ENCODE measurements at places on chromosomes 1 and 21. TPM values are rescaled to one million over a fixed set of nuclear protein-coding genes. Genes with fewer than 3 reads are reported as not detected.

DNA sequence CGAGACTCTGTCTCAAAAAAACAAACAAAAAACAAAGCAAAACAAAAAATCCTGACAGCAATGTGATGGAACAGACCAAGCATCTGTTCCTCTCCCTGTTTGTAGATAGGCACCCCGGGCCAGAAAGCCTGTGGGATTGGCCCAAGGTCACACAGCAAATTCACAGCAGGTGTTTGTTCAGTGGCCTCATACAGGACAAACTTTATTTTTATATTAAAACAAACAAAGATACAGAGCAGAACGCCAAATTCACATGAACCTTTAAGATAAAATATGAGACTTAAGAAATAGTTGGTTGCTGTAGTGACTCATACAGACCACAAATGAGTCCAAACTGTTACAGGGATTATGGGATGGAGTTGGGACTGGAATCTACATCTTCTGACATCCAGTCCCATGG is 2.3 kb upstream of the CELA2A start:
- no peak for DNase-seq

- DNase-seq: no peak
These were observed 198.8 kb upstream of the C8B start for GRCh38 chr1:57164584-57164983.

- DNase-seq: no peak
These were observed 270.6 kb downstream of the NFIA start for GRCh38 chr1:61352845-61353435.

- no peak for DNase-seq
These were observed 712 bp downstream of the DEGS1 start for GRCh38 chr1:224183591-224184312.

- no peak for DNase-seq
These were observed 67.1 kb downstream of the ADARB1 start for GRCh38 chr21:45141507-45141906.

- no peak for DNase-seq
These were observed 221.9 kb upstream of the DMRTA2 start for GRCh38 chr1:50645139-50645538.

GRCh38 chr1:205543351-205544301 is 39.2 kb downstream of the CDK18 start:
- DNase-seq: peak; percentile 76

GRCh38 chr1:15065736-15066135 is 87.8 kb upstream of the TMEM51 start:
- DNase-seq: no peak

DNA sequence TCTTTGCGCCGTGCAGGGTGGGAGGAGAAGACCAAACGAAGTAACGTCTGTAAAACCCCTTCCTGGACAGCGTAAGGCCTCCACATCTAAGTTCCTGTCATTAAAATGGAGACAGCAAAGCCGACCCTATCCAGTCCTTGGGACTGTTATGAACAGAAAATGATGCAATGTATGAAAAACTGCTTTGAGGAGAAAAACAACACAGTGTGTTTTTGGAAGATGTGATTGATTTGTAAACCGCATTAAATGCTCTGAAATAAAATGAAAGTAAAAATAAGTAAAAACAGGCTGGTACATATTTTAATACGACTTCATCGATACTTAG is 827 bp upstream of the URB1 start:
- no peak for DNase-seq

DNA sequence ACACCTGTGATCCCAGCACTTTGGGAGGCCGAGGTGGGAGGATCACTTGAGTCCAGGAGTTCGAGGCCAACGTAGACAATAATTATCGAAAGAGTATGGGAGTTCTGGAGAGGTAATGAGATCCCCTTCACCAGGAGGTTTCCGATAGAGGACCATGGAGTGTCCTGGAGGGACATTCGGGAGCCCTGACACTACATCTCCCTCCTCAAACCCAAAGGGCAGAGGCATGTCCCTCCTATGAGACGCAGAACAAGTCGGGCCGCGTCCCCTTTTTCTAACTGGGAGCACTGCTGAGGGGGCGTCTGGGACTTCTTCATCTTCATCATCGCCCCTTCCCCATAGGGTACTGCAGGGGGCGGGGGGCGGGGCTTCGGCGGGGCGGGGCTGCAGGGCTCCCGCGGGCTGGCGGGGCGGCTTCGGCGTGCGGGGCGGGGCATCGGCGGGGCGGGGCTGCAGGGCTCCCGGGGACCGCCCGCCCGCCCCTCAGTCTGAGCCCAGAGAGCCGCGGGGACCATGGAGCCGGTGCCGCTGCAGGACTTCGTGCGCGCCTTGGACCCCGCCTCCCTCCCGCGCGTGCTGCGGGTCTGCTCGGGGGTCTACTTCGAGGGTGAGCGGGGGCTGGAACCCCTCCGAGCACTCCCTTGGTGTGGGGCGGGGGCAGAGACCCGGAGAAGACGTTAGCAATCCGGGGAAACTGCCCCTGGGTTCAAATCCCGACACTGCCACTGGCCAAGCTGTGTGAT is at the start of gene THEMIS2:
TSS of gene THEMIS2 (plus strand) at position 486 of the 743 bp plus-strand sequence. CDS start at position 514, 28 bp downstream.
- no peak for DNase-seq

TFB2M gene
- 6.5 TPM for total RNA-seq

CELA3B gene
- total RNA-seq: 2.0 TPM

- no peak for DNase-seq
These were observed 720 bp downstream of the PSMB2 start for GRCh38 chr1:35640380-35641232.

DNA sequence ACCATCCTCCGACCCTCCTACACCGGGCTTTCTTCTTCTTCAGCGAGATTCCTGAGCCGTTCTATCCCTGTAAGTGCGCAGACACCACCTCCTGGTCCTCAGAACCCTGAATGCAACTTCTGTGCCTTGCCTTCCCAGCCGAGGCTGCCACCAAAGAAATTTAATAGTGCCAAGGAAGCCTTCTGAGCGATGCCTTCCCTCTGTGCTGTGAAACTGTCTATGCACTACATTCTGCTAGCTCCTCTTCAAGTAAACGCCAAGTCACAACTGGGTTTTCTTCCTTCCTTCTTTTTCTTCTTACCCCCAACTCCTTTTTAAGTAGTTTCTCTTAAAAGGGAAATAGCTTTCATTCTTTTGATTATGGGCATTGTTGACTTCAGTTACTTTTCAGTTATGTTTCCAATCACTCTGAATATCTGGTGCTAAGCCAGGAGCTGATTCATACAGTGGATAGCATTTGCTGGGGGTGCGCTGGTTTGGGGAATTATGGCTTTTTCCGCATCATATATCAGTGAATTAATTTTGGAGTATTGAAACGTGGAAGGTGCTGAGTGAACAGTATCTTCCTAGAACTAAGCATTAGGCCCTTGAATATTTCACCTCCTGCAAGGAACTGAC is 38.6 kb upstream of the GPR88 start:
- no peak for DNase-seq

DNA sequence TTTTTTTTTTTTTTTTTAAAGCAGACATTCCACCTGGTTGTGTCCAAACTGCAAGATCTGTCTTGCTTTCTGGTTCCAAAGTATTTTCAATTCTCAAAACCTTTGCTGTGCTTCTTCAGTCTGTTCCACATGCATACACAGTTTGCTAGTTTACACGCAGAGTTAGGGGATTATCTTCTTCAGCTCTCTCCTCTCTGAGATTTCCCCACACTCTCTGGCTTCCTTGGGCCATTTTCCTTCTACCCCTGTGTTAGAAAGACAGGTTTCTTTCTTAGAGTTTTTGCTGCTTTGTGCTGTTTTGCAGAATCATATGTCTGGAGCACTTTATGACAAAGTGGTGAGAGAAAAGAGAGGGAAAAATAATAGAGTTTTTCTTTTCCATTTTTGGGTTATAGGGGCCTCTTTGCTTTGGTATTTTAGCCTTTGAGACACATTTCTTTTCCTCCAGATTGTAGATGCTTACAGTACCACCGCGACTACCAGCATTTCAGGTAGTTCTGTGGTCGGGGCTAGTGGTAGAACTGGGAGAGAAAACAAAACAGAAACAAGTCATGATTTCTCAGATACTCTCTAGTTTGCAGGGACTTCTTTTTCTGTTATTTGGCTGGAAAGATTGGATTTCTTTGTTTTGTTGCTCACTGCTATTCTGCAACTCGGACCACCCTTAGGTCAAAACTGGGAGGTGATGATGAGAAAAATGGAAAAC is 66.3 kb downstream of the RABGAP1L start:
- DNase-seq: no peak

RSPH1 gene
- 0.27 TPM for total RNA-seq

IL10 gene
- 19.8 TPM for total RNA-seq

Data from thoracic aorta (tissue), 2 donors.